NB4 (cell line): ENCODE measurements at places on chromosomes 1 and 21.

GRCh38 chr21:41712730-41713129, 54.1 kb downstream of the RIPK4 start:
- DNase-seq = no peak

DNA sequence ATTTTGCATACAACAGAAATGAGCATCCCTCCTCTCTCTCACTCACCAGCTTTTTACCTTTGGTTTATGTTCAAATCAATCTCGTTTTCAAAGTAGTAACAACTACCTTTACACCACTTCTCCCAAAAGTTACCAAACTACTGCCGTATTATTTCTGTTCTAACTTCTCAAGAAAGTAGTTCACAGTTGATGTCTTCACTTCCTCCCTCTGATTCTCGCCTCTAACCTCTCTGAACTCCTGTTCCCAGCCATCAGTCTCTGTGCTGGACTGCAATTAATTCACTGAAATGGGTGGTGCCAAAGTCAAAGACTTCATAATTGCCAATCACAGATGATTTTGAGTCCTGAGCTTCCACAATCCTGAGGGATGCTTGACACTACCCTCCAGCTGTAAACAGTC, 54.0 kb downstream of the ZNF281 start:
- peak; percentile 22 for DNase-seq

DNA sequence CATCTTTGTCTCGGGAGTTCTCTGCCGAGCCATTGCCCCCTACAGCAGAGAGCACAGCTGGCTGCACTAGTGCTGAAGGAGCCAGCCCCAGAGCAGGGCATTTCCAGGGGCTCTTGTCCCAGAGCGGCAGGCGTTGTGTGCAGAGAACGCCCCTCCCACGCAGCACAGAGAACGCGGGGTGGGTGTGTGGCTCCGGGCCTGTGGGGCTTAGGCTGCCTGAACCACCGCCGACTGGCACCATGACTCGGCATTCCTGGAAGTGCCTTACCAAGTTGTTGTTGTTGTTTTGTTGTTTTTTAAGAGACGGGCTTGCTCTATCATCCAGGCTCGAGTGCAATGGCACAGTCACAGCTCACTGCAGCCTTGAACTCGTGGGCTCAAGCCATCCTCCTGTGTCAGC, 15.8 kb upstream of the DIP2A start:
- peak; percentile 16 for DNase-seq

DNA sequence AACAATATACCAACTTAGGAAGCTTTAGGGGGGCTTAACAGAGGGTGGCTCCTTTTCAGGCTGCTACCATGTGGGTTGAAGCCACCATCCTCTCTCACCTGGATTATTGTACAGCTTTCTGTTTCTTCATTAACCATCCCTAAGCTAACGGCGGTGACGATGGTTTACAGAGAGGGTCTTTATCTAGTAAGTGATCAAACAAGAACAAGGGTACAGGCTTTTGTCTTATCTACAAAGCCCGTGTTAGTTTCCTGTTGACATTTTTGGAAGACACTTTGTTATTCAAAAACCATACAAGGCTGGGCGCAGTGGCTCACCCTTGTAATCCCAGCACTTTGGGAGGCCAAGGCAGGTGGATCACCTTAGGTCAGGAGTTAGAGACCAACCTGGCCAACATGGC, 20.4 kb downstream of the SLC25A33 start:
- no peak for DNase-seq

- DNase-seq = no peak
Observed at GRCh38 chr1:63828322-63829044, 54.7 kb downstream of the ROR1 start.

DNA sequence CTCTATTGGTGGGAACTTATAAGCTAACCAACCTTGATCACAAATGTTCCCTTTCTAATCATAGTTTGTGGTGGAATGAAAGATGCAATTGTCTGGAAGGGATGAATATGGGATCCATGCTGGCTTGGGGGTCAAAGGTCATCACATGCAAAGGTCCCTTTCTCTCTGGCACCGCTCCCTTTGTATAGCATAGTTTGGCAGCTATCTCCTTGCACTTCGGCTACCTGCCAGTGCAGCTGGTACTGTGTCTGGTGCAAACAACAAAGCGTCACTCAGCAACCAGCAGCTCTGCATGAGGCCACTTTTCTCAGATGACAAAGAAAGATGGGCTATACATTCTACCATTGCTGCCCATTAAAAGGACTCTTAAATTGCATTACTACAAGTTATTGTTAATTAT, 188.2 kb upstream of the NFIA start:
- DNase-seq = no peak

- no peak for DNase-seq
Observed at GRCh38 chr1:90201467-90202358, 206.8 kb downstream of the ZNF326 start.

GRCh38 chr1:179743679-179744400, 749 bp downstream of the FAM163A start:
- DNase-seq = no peak

DNA sequence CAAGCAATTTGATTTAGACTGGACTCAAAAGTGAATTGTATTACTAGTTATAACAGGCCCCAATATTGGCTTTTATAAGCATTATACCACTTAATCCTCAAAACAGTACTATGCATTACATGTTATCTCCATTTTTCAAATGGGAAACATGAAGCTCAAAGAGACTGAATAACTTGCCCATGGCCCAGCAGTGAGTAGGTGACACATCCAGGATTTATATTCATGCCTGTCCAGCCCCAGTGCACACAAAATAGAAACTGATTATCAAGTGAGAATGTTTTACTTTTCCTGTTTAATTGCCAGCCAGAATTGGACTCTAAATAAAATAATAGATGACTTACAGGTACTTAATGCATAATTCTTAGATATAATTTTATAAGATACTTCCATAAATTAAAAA, 82.9 kb downstream of the NIBAN1 start:
- DNase-seq = no peak

DNA sequence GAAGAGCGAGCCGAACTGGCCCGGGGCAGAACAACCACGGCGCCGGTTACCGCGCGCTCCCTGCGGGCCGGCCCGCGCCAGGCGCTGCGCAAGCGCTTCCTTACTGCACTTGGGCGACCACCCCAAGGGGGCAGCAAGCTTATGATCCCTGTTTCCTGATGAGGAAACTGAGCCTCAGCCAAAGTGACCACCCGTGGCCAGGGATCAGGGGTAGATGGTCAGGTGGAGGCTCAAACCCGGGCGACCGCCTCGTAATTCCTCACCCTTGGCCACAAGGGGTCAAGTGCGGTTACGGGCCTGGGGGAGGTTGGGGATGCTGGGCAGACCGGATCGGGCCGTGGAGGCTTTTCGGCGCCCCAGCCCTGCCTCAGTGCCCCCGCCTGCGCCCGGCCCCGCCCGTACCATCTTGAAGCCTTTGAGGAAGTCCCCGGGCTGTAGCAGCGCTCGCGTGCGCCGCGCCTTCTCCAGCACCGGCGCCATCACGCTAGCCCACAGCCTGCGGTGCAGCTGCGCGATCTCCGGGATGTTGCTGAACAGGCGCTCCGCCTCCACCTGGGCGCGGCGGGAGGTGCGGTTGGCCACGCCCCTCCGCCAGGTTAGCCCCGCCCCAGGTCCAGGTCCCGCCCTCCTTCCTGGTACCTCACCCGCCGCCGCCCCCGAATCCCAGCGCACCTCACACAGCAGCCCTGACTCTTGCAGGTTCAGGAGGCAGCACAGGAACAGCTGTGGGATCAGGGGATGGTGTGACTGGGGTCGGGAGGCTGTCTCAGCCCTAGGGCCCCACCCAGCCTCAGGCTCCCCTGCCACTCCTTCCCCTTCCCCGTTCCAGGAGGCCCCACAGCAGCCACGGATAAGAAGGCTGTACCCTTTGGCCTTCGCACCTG, 5.4 kb upstream of the TNFRSF25 start:
- no peak for DNase-seq

DNA sequence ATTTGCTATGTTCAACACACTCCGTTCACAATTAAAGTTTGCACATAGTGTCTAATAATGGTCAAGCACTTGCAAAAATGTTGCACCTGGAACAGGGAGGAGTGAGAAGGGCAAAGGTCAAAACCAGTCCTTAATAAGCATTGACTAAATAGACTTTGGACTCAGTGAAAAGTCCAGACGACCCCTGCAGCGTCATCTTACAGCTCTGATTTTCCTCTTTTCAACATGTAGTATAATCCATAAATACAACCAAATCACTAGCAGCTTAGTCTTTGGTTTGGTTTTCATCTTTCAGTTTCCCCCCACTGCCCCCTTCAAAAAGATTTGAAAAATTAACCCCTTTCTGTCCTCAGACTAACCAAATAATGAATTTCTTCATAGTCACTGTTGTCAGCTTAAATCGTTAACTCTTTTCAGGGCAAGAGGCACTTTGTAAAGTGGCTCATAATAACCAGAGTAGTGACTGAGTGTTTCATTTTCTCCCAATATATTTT, 290.3 kb downstream of the PTPRC start:
- DNase-seq = no peak

GRCh38 chr21:26280148-26280547, 109.6 kb upstream of the APP start:
- DNase-seq = no peak

DNA sequence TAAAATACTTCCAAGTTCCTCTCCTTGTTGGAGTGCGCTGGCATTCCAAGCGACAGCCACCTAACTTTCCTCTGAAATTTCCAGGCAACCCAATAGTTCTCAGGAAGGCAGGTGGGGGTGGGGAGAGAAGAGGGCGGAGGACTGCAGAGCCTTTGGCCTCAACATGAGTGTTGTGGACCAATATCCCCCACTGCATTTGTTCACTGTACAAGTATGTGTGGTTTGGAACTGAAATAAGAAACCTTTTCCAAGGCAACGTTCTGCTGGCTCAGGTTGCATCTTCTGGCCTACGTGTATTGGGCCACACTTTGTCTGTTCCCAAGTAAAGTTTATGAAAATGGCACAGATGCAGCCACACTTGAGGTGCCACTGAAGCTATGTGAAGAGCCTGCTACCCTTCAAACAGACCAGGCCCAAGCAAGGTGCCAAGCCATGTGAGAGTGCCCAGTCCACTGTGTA, 153.4 kb downstream of the DHRS3 start:
- DNase-seq = no peak

GRCh38 chr1:46527474-46528296, 23.8 kb downstream of the KNCN start:
- DNase-seq = peak; percentile 76

GRCh38 chr1:15598436-15598835, 13.6 kb upstream of the AGMAT start:
- no peak for DNase-seq

- DNase-seq = no peak
Observed at GRCh38 chr1:32685498-32685897, 17.1 kb downstream of the SYNC start.

- DNase-seq = no peak
Observed at GRCh38 chr1:174433451-174433850, 14.3 kb upstream of the GPR52 start.

GRCh38 chr1:65258106-65258505, 51.2 kb upstream of the DNAJC6 start:
- peak; percentile 14 for DNase-seq

GRCh38 chr1:89615676-89616598, 17.0 kb upstream of the LRRC8C start:
- DNase-seq = peak; percentile 52
